Adipocyte (in vitro differentiated cells): ENCODE measurements at places on chromosomes 2 and 18.

DNA sequence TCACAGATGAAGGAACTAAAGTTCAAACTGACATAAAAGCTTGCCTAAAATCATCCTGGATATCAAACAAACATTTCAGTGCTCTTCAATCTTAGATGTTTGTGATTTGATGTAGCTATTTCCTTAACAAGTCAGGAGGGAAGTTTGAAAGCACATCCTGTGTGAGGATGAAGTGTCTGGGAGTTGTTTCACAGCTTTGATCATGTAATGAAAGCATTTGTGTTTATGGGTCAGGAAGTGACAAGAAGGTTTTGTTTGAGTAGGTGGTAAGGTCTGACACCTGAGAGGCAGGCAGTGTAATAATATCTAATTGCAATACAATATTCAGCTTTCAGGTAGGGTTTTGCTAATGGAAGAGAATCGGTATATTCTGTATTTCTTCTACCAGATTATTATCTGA is 26.0 kb upstream of the CSRNP3 start:
- DNase-seq = no peak

- no peak for DNase-seq
Measured at GRCh38 chr18:78522507-78522906, 457.1 kb upstream of the SALL3 start.

- DNase-seq = no peak
Measured at GRCh38 chr18:24372279-24372872, 25.2 kb downstream of the OSBPL1A start.

GRCh38 chr18:22466608-22467395 is 49.1 kb upstream of the CTAGE1 start:
- peak; percentile 74 for DNase-seq

DNA sequence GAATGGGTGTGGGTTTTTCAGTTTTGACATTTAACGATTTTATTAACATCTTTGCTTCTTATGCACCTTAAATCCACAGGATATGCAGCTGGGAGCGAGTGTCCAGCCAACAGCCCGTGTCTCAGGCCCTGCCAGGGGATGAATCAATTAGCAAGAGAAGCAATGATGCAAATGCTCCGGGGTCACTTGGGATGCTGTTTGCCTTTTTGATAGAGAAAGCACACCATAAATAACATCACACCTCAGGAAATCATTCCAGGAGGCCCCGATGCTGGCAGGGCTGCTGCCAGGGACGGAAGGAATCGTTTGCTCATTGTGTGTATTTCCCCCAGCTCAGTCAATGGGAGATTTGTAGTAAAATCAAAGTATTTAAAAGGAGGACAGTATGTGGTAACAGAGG is 394.0 kb upstream of the HNRNPA3 start:
- no peak for DNase-seq

DNA sequence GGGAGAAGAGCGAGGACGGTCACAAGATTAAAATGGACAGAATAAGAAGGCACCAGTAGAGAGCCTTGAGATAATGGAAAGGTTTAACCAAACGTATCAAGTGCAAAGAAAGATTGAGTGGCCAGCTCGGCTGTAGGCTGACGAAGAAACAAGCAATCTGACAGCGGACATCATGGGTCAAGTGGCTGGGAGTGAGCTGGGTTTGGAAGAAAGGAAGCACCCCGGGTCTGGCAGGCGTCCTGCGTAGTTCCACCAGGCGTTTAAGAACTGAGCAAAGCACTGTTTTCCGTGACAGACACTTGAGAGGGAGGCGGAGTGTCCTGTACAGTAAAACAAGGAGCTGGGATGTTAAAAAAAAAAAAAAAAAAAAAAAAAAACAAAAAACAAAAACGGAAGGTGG is 27.1 kb downstream of the DAPL1 start:
- no peak for DNase-seq

- no peak for DNase-seq
Measured at GRCh38 chr2:47964722-47965434, 58.6 kb upstream of the FBXO11 start.
